ENCODE measurements at places on chromosomes 6 and 20.

DNA sequence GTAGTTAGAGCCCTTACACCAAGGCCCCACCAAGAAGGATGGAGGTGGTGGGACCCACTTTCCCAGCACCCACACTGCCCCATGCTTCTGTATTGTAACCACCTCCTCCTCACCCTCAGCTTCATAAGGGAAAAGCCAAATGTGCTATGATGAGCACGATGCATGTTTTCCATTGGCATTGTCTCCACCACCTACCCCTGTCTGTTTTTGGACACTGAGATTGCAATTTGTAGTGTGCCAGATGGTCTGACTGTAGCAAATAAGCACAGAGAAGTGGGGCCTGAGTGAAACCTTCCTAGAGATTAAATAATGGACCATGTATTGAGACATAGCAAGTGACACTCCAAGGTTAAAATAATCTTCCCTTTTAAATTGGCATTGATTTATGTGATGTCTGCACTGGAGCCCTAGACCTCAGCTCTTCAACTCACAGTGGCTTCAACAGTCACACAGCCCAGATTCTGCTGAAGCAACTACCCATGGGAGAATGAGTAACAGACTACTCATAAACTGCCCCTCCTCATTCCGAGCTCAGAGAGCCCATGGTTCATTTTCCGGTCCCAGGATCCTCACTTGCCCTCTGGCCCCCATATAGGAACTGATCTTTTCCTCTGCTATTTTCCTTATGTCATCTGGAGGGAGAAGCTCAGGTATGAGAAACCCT, 177.9 kb downstream of the COL9A1 start:
- no peak for DNase-seq

GRCh38 chr20:14259689-14260088, 77.7 kb downstream of the FLRT3 start:
- DNase-seq, result no peak

DNA sequence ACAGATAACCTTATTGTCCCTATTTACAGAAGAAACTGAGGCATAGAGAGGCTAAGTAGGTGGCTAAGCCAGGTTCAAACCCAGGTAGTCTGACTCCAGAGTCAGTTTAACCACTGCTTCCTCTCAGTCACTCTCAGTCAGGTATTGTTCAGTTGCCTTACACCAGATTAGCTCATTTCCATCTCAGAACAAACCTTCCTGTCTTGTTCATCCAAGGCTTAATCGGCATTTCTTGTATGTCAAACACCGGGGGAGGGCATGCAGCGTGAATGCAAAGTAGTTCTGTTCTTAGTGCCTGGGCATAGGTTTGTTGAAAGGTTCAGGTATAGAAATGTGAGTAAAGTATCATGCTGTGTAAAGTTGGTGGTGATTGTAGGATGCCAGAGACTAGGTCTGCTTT, 51.7 kb downstream of the CTNNBL1 start:
- no peak for DNase-seq

DNA sequence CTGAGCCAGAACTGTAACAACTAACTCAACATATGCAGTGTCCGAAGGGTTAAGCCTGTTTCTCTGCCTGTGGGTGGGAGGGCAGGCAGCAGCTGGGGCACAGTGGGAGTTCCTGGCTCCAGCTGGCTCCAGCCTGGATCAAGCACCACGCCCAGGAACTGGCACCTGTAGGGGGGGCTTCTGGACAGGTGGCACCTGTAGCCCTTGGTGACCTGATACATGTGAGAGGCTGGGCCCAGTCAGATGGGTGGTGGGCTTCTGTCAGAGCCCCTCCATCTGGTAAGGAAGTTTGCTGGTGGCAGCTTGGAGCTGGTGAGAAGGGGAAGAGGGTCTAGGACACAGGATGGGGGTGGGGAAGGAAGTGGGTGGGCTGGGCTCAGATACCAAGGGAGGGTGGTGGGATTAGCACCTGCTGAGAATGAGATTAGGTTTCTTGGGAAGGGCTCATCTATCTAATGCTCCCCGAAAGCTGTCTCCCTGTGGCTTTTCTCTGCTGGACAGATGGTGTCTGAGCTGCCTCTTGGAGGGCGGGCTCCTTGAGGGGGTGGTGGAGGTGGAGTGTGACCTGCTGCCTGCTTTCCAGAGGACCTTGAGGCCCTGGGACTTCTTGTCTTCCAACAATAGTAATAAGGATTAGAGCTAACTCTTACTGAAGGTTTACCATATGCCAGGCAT, 28.5 kb downstream of the BCL2L1 start:
- no peak for DNase-seq

DNA sequence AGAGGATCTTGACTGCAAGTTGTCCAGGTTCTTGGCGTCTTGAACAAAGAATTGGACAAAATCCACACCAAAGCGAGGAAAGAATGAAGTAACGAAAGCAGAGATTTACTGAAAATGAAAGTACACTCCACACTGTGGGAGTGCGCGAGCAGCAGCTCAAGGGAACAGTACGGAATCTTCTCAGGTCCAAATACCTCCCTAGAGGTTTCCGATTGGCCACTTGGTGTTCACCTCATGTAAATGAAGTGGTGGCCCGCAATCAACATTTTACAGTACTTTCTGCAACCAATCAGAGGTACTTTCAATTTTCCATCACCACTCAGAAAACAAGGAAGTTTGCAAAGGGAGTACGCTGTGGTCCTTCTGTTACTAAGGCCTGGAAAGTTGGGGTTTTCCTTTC, 122.4 kb downstream of the PTPRK start:
- DNase-seq, result no peak

DNA sequence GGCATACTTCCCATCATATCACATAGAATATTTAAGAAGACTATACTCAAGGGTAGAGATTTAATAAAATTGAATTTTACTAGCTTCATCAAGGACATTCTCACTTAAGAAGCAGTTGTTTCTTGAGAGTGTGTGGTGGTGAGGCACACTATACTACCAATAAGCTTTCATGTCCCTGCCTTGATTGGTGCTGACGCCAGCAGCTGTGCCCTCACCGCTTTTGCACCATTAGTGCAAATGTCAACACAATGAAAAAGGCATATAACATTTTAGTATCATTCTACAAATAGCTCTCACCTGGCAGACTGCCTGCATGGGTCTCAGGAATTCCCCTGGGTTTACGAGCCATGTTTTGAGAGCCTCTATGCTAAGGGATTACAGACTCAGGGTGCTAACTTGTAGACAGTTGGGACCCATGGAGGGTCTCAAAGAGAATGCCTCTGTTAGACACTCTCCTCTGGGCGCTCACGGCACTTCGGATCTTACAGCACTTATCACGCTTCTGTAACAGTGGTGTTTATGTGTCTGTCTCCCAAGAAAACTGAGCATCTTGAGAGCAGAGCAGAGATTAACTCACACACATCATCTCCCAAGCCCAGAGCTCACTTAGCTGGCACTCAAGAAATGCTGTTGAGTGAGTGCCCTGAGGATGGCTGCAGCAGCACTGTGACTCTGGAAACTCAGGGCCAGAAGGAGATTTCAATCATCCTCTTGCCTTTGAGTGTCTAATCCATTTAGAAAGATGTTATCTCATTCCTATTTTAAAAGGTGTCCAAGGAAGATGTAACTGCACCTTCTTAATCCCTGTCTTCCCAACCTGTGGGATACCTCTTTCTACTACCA, 143.3 kb upstream of the GPR6 start:
- no peak for DNase-seq

- no peak for DNase-seq
Measured at GRCh38 chr6:129894921-129895320, 33.8 kb upstream of the TMEM244 start.

- no peak for DNase-seq
Measured at GRCh38 chr6:120646101-120646500, 688.2 kb downstream of the TBC1D32 start.

DNA sequence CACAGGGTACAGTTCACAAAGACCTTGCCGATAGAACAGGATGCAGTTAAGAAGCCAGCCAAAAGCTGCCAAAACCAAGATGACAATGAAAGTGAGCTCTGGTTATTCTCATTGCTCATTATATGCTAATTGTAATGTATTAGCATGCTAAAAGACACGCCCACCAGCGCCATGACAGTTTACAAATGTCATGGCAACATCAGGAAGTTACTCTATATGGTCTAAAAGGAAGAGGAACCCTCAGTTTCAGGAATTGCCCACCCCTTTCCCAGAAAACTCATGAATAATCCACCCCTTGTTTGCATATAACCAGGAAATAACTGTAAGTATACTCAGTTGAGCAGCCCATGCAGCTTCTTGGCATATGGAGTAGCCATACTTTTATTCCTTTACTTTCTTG, 748.7 kb downstream of the QKI start:
- no peak for DNase-seq

DNA sequence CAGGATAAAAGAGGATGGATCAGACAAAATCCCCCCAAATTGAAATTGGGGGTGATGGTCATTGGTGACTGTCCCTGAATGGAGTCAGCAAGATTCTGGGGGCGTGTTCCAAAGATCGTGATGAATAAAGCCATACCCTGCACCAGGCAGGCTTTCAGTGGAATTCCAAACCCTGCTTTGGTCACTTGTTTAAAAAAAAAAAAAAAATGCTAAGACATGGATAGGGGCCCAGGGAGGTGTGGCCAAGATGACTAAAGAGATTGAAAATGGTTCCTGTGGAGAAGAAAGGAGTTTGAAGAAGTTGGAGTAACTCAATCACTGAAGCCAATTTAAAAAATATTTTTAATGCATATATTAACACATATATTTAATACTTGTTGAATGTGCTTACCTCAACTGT, 161.4 kb upstream of the KCNG1 start:
- DNase-seq, result no peak

- no peak for DNase-seq
Measured at GRCh38 chr6:16625291-16626265, 135.7 kb downstream of the ATXN1 start.

DNA sequence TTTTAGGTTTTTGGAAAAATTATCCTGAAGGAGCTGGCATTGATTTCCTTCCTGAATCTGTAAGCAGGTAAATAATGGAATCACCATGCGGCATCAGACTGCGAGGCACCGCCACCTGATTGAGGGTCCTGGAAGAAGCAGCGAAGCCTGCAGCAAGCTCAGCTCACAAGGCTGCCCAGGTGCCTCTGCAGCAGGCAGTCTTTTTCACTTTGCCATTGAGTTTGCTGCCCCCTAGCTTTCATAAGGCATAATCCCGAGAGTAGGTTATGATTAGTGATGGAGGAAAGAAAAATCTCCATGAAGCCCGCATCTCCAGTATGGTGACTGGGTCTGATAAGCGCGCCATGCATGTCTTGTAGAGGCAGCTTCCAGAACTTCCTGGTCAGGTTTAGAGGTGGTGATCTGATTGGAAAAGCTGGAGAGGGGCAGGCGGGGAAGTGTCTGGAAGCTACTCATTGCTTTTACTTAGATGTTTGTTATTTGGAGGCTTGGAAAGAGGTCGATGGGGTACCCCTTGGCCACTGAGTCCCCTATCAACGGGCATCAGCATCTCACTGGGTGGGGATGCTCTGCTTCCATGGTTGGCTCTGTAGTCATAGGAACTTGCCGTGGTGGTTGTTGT, 26.7 kb downstream of the IYD start:
- no peak for DNase-seq

DNA sequence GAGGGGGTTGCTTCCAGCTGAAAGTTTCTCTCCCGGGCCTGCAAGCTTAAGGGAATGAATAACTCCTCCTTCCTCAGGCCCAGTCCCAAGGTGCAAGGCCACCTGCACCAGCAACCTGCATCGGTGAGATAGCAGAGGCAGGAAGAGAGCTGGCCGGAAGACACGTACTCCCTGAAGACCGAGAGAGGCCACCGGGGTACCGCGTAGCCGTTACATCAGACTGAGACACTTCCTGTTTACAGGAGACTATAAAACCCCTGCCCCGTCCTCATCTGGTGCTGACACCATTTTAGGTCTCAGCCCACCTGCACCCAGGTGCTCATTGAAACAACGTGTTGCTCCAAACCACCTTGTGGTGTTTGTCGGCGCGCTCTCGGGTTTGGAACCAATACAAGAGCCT, 60.5 kb upstream of the PRND start:
- no peak for DNase-seq

DNA sequence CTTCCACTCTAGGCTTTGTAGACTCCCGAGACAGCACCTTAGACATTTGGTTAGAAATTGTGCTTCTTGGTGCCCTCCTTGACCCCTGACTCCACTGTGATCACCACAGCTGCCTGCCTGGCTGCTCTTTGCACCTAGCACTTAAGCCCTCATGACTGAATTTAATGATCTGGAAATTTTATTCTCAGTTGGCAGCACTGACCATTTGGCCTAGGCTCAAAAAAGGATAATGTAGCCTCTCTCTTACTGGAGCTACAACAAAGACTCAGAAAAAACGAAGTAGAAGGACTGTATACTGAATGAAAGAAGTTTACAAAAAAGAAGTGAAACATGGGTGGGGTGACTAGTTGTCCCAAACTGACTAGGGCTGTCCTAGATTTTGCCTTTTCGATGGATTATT, 11.3 kb upstream of the ABRACL start:
- no peak for DNase-seq

GRCh38 chr6:104639668-104640067, 220.1 kb downstream of the HACE1 start:
- DNase-seq, result no peak

- DNase-seq, result no peak
Measured at GRCh38 chr20:19560881-19561480, 197.1 kb upstream of the RIN2 start.

DNA sequence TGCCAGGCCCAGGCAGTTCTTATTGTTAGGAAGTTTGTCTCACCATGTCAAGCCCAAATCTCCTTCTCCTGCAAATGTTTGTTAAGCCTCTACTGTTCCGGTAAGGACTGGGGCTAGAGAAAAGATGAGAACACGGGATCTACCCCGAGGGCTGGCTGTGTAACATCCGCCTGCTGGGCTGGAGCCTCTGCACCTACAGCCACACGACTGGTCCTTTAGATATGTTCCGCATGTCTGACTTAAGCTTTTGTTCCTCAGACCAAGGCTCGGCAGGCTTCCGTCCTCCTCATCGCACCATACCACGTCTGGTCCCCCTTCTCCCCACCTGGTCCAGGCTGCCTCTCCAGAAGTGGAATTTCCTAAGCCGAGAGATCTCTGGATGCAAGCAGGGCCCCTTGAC, 2.6 kb downstream of the GHRH start:
- no peak for DNase-seq

DNA sequence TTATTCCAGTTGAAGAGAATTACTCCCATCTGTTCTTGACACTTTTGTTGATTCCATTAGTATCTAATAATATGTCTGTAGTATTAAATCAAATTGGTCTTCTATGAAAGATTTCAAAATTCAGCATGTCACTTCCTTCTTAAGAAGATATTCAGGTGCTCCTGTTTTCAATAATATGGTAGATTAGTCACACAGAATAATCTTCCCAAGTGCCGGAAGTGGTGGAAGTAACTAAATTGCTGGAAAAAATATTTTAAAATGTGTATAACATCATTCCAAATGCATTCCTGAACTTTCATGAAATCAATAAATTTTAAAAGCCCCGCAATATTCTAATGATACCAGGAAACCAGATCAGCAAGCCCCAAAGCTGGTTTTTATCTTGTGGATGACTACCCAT, 281.3 kb downstream of the EPM2A start:
- DNase-seq, result no peak

DNA sequence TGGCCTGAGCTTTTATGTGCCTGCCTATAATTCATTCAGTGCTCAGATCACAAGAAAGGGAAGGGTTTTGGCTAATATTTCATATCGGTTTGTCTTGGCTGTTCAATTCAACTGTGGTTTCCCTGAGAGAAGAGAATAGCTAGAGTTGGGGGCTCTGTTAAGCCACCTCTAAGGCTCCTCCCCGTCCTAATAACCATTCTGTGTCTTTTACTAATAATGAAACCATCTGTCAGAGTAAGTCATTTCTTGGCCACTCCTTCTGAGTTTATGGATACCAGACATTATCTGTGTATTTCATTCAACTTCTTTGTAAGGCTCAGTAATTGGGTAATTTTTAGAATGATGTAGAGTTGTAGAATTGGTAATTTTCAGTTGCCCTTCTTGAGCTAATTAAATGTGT, 5.2 kb downstream of the STX11 start:
- DNase-seq, result no peak

- no peak for DNase-seq
Measured at GRCh38 chr20:25066386-25066785, 8.4 kb upstream of the ACSS1 start.

All from anterior cingulate cortex (tissue), 58 donors.